Stimulated activated CD8-positive, alpha-beta memory T cell treated with anti-CD3 and anti-CD28 coated beads, Interleukin-7, amount 100 ng/mL, for 24 hours (primary cell): ENCODE measurements at places on chromosomes 13 and 19.

DNA sequence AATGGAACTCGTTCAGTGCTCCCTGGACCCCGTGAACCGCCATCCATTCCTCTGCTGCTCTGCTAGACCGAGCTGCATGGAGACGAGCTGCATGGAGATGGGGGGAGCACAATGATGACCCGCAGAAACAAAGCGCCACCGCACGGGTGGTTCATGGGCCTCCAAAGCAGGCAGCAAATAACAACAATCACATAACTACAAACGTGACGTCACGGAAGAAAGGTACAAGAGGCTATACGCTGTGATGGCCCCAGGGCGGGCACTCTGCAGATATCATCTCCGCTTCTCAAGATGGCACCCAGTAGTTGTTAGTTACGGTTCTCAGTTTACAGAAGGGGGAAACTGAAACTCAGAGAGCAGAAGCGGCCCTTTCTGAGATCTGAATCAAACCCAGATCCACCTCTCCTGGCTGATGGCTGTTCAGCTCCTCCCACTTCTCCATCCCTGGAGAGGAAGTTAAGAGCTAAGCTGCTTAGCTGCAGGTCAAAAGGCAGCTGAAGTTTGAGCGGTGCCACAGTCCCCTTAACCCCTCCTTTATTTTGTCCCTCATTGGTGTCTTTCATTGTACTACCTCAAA is 1.7 kb downstream of the ATP13A1 start:
- DNase-seq = no peak

DNA sequence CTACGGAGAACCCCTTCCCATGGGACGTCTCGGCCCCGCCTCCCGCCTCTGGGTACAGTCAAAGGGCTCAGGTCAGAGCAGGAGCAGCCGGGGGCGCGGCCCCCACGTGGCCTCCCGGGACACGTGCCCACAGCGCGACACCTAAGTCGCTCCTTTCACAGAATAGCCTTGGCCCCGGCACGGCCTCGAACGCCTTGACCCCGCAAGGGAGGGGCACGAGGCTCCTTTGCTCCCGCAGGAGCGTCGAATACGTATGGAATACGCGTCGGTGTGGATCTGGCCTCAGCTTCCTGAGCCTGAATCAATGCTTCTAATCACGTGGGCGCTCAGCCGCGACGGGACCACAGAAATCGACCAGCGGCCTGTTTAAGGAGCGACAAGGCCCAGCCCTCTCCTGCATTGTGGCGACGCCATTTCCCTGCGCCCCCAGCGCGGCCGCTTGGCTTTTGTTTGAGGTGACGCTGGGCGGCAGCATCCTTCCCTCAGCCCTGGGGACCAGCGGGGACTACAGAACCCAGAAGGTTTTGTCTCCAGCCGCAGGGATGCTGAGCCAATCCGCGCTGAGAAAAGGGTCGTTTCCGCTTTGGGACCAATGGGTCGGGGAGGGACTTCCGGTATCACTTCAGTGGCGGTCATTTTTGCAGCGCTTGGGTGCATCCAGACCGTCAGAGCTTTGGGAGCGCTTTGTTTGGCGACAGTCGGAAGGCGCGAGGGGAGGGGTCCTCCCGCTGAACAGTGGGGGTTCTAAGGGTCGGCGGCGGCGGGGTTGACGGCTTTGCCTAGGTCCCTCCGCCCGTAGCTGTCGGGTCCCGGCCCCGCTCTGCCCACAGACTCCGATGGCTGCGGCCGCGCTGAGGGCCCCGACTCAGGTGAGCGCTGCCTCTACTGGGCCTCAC is at the start of gene ZIK1:
TSS of gene ZIK1 (plus strand) at position 625 of the 896 bp plus-strand sequence. CDS start at position 837, 212 bp downstream.
- DNase-seq = peak; percentile 60

DNA sequence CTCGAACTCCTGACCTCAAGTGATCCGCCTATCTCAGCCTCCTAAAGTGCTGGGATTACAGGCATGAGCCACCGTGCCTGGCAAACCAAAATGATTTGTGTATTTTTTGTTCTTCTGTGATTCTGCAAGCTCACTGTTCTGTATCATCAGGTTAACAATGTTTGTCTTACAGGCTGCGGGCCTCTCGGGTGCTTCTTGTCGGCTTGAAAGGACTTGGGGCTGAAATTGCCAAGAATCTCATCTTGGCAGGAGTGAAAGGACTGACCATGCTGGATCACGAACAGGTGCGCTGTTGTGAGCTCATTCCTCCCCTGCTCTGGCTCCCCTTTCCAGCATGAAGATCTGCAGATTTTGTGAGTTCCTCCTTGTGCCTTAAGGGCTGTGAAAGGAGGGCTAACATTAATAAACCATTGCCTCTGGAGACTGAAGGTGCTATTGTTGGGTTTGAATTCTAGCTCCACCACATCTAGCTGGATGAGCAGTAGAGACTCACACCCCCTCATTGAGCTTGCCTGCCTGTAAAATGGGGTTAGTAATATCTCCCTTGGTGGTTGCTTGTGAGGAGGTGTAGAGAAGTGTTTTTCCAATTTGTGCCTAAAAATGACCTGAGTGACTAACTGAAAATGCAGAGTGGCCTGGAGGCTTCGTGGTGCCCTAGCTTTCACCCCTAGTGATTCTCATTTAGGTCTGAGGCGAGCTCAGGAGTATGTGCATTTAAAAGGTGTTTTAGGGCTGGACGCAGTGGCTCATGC is 12.9 kb downstream of the SAE1 start:
- no peak for DNase-seq

DNA sequence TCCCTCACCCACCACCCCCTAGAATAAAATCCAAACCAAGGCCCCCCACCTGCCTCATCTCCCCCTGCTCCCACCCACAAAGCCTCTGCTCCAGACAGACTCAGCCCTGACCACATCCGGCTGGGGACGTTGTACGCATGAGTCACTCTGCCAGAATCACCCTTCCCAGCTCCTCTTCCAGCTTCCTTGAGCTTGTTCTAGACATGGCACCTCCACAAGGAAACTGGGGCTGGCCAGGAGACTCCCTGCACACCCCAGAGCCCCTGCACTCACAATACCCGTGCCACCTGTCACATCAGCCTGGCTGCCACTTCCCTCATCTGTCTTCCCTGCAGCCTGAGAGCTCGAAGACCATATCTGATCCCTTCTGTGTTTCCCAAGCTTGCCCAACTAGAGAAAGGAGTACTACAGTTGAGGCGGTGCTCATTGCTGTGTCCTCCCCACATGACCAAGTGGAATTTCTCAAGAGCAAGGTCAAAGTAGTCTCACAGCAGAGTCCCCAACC is 9.7 kb downstream of the DEDD2 start:
- DNase-seq = no peak

DNA sequence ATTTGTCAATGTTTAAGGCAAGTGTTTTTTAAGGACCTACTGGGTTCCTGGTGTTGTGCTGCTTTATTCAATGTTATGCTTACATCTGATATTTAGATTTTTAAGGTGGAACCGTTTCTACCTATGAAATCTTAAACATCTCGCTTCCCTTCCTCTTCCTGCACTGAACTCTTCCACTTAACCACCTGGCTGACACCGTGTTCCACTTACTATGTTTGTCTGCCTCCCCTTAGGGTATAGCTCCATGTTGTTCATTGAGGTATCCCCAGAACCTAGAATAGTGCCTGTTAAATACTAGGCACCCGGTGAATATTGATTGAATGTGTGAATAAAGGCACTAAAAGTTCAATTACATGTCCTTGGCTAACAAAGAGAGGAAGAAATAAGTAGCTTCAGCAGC is 104.9 kb downstream of the RNF17 start:
- DNase-seq = no peak

- no peak for DNase-seq
These were observed 6.0 kb downstream of the ZNF57 start for GRCh38 chr19:2906631-2907195.

GRCh38 chr13:111906306-111906705 is 160.6 kb upstream of the SOX1 start:
- no peak for DNase-seq

GRCh38 chr19:4454747-4455718 is 2.6 kb downstream of the UBXN6 start:
- DNase-seq = no peak

GRCh38 chr19:37963190-37963936 is 56.4 kb downstream of the SIPA1L3 start:
- no peak for DNase-seq

DNA sequence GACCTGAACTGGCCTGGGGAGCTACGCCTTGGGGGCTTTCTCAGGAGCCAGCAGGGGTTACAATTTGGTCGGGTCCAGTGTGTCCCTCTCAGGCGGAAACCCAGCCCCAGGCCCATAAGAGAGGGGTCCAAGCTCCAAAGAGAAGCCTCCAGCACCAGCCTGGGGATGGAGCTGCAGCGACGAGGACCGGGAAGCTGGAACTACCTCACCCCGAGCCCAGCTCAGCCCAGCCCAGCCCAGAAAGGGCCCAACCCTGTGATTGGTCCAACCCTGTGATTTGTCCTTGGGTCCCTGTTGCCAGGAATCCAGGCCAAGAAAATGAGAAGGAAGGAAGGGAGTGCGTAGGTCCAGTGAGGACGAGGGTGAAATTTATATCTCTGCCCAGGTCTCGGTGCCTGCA is 24.1 kb downstream of the CLEC4M start:
- no peak for DNase-seq

DNA sequence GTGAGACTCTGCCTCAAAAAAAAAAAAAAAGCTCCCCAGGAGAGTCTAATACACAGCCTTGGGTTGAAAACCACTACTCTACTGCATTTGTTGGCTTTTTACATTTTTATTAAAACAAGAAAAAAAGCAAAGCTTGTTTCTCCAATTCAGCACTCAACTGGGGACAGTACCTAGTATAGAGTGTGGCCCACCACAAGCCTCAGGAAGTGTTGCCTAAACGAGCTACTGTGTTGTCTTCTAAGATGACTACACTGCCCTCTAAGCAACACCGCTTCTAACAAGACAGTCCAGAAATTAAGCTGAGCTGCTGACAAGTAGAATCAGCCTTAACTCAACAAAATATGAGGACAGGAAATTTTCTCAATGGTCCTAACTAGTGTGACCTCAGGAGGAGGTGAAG is 522.2 kb downstream of the FGF9 start:
- no peak for DNase-seq

DNA sequence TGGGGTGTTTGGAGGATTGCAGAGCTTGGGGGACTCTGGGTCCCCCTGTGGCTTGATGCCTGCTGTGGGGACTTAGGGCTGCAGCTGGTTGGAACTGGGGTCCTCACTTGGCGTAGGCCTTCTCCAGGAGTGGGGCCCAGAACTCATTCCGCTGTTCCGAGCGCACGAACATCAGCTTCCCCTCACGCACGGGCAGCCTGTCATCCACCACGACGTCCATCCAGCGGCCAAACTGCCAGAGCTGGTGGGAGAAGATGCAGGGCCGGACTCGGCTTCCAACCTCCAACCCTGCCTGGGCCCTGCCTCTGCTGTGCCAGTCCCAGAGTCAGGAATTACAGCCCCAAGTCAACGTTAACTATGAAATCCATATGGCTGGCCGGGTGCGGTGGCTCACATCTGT is 2.6 kb downstream of the CAPN12 start:
- no peak for DNase-seq

DNA sequence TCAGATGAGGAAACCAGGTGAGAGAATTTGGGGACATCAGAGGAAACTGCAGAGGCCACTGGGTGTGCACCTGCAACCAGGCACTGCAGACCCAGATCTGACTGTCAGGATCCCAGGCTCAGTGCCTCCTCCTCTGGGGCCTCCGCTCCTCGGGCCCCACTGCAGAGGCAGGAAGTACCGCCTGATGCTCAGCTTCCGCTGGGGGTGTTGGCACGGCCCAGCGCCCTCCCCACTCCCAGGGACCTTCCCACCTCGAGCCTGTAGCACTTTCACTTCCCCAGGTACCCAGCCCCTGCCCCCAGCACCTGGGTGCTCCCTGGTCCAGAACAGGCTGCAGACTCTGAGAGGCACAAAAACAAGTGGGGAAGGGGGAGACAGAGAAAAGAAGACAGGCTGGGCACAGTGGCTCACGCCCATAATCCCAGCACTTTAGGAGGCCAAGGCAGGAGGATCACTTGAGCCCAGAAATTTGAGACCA is 1.4 kb upstream of the CD37 start:
- no peak for DNase-seq

GRCh38 chr19:35272122-35272719 is 3.5 kb downstream of the USF2 start:
- DNase-seq = no peak

- no peak for DNase-seq
These were observed 10.6 kb upstream of the UBE2S start for GRCh38 chr19:55418185-55418584.

- no peak for DNase-seq
These were observed 34.7 kb downstream of the PHF11 start for GRCh38 chr13:49530457-49530856.

DNA sequence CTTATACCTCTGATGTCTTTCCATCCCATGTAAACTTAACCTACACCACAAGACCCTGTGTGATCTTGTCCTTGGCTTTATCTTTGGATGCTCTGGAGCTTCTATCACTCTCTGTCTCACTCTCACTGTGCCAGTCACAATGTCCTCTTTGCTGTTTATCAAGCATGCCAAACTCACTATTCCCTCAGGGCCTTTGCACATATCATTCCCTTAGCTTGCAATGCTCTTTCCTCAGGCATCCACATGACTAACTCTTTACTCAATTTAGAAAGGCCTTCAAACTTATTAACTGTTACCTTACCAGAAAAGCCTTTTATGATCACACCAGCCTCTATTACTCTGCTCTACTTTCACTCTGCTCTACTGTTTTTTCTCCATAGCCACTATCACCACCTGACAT is 354.1 kb downstream of the RFC3 start:
- DNase-seq = no peak

DNA sequence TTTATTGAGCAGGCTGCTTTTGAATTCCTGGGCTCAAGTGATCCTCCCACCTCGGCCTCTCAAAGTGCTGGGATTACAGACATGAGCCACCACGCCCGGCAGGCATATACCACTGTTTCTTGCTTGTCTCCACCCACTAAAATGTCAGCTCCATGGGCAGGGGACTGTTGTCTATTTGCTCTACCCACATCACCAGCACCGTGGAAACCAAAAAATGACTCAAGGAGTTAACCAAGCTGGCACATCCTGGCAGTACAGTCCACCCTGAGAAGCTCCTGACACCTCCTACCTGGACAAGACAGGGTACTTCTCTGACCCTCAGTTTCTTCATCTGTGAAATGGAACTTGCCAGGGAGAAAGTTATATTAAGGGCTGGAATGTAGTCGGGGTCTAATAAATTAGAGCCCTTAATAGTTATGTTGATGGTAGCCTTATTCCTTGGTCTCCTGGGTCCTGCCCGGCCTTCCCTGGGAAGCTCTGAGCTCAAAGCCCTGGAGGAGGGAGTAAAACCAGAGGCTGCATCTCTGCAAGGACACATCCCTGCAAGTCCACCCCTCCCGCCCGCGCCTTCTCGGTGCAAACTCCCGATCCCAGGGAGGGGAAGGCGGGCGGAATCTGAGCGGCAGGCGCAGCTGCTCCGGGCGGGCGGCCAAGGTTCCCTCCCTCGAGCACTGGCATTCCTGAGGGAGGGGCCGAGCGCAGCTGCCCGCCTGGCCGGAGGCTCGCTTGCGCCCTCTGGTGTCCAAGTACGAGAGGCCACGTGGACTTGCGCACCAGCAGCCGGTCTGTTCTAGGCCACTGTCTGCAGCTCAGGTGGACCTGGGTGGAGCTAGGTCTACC is 14.1 kb downstream of the RDH8 start:
- peak; percentile 63 for DNase-seq

- DNase-seq = no peak
These were observed 23.4 kb downstream of the DPRX start for GRCh38 chr19:53655042-53655665.

- no peak for DNase-seq
These were observed 91.0 kb downstream of the NHLRC3 start for GRCh38 chr13:39129213-39129612.
